Activated T-helper 1 cell treated with Interleukin-2 at 50 U/mL for 16 hours (primary cell): ENCODE measurements at places on chromosomes 2 and 18.

DNA sequence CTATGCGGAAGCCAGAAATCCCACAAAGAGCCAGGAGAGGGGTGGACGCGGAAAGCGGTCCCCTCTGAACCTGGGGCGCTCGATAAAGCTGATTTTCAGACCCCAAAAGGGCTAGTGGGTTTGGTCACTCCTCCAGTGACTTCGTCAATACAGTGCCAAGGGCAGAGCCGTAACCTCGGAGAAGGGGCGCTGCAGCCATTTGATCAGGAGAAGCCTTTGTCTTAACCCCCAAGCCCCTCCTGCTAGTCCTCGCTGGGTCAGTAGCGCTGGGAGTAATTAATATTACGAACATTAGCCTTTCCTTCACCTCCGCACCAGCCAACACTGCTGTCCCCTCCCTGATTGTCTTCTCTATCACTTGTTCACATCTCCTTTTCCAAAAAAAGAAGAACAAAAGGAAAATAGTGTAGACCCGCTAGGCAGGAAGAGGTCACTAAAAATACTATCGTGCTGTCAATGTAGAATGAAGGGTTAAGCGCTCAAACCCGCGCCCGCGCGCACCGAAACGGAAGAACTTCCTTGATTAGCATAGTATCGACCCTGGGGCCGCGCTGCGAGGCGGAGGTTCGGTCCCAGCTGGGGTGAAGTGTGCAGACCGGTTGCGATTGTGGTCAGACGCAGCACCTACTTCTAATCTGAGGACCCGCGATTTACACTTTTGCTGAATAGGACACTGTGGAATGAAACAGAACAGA is 63.2 kb upstream of the MAPRE2 start:
- no peak for DNase-seq

DNA sequence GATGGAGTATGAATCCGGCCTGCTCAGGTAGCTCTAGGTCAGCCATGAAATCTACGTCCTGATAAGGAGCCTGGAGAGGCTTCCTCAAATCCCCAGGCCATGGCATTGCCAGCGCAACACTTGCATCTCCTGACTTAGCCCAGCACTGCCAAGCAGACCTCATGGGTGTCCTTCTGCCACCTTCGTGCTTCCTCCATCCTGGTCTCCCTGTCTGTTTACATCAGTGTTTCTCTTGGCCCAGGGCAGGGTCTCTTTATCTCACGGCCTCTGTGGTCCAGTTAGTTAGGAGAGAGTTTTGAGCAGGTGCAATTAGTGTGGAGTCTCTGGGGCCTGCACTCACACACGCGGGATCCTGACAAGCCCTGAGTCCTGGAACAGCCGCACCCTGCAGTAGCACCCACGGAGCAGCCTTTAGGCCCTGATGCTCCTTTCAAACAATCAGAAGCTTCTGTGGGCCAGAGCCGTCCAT is 193.1 kb upstream of the ARL4C start:
- no peak for DNase-seq

DNA sequence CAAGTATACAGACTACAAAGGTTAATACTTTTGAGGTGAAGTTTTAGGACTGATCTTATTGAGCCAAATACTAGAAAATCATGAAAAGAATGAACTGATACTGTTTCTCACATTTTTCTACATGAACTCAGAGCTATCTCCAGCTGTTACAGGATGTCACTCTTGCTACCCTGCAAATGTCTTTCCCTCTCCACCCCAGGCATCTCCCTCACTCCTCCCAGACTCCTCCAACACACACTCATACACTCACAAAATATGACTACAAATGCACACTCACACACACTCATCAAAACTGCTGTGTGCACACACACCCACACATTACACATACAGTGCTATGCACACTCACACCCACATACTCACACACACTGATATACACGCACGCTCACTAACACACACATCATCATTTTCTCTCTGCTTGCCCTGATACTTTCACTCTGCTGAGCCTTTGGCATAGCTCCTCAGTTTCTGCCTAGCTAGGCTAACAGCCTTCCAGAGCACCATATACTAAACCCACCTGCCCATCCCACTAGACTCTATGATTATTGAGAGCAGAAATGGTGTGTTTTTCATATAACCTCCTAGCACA is 273.3 kb downstream of the CD226 start:
- no peak for DNase-seq

GRCh38 chr2:163656622-163657280 is 79.1 kb downstream of the FIGN start:
- no peak for DNase-seq

- no peak for DNase-seq
These were observed 1377.6 kb upstream of the PIK3C3 start for GRCh38 chr18:40577239-40577980.
